ENCODE measurements at places on chromosomes 4 and X. TPM values are rescaled to one million over a fixed set of nuclear protein-coding genes. Genes with fewer than 3 reads are reported as not detected.

- H3K4me3 ChIP-seq: no peak overlapping the region
- no peak overlapping the region for H3K27ac ChIP-seq
- DNase-seq: no peak
These were observed 93.7 kb downstream of the MXRA5 start for GRCh38 chrX:3252744-3253143.

- H3K4me3 ChIP-seq: no peak overlapping the region
- no peak for DNase-seq
- H3K4me1 ChIP-seq: no peaks in the 10 kb centered on the region
These were observed 188.2 kb upstream of the HS3ST1 start for GRCh38 chr4:11616856-11617255.

The HS6ST2 gene
- 36.8 TPM for total RNA-seq

DNA sequence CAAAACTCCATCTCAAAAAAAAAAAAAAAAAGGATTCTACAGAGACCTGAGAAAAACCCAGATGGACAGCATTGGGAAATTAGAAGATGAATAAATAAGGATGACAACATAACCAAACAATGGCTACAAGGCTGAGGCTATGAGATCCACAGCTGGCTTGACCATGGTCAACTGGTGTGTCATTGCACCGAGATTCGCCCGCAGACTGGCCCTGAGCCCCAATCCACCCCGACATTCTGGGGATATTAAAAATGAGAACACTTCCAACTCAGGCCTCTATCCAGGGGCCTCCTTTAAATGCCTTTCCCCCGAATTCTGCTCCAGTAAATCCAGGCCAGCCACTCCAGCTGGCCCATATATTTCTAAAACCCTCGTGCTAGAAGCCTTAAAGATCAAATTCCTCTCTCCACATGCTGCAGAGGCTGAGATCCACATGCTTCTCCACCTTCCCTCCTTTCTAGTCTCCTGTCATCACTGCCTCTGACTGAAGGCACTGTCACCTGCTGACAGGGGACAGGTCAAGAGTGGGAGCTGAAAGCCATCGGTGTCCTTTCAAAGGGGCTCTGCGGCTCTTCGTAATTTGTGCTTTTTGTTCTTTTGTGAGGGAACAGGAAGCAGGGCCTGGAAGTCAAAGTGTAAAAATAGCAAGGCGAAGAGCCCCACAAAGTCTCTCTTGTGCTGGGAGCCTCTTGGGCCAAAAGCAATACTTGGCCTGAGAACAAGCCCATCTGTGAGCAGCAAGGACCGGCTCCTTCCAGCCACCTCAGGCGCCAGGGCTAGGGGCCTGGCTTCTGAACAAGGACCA is 203.7 kb downstream of the NSUN7 start:
- peaks cover 18% of the 10 kb centered on the region for H3K4me1 ChIP-seq
- H3K4me3 ChIP-seq: no peak overlapping the region
- H3K36me3 ChIP-seq: no peaks in the 10 kb centered on the region
- peak; percentile 18 for DNase-seq
- no peak overlapping the region for H3K27ac ChIP-seq

- DNase-seq: no peak
- peaks cover 18% of the 10 kb centered on the region for H3K4me1 ChIP-seq
- no peak overlapping the region for H3K4me3 ChIP-seq
- no peaks in the 10 kb centered on the region for H3K36me3 ChIP-seq
- no peak overlapping the region for H3K27ac ChIP-seq
- no peaks in the 10 kb centered on the region for H3K27me3 ChIP-seq
These were observed 76.2 kb upstream of the UNC5C start for GRCh38 chr4:95625020-95625419.

DNA sequence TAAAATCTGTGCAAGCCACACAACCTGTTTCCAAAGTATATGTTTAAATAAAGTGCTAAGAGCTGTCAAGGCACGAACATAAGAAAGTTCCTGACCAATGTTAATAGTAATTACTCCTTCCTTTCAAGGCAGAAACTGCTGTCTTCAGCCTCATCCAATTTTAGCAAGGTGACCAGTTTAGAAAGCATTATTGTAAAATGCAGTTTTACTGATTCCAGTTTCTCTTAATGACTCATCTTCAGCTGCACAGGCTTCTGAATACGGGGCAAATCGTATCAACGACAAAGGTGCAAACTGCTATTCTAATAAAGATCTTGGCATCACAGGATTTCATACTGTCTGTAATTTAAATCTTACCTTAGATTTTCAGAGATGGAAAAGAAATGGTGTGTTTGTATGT is 87.5 kb downstream of the PPP3CA start:
- peaks cover 31% of the 10 kb centered on the region for H3K4me1 ChIP-seq
- no peaks in the 10 kb centered on the region for H3K36me3 ChIP-seq
- no peaks in the 10 kb centered on the region for H3K27me3 ChIP-seq
- H3K4me3 ChIP-seq: no peak overlapping the region

Measured in neural progenitor cell (in vitro differentiated cells).